ENCODE measurements at places on chromosomes 11 and 22. TPM values are rescaled to one million over a fixed set of nuclear protein-coding genes. Genes with fewer than 3 reads are reported as not detected.
A peak's percentile ranks its signal among the peaks of the same experiment; 100 is the strongest.

GRCh38 chr11:58919980-58920379 lies 19.3 kb upstream of the GLYATL1 start:
- no peak for DNase-seq

GRCh38 chr22:46774253-46774979 lies 12.0 kb downstream of the TBC1D22A start:
- no peak for DNase-seq

GRCh38 chr22:38017272-38017920 lies 33.0 kb upstream of the SOX10 start:
- no peak for DNase-seq

GRCh38 chr22:31001124-31001770 lies 32.2 kb downstream of the TUG1 start:
- DNase-seq, result no peak

- no peak for DNase-seq
These were observed 2.2 kb upstream of the CD151 start for GRCh38 chr11:830295-831117.

DNA sequence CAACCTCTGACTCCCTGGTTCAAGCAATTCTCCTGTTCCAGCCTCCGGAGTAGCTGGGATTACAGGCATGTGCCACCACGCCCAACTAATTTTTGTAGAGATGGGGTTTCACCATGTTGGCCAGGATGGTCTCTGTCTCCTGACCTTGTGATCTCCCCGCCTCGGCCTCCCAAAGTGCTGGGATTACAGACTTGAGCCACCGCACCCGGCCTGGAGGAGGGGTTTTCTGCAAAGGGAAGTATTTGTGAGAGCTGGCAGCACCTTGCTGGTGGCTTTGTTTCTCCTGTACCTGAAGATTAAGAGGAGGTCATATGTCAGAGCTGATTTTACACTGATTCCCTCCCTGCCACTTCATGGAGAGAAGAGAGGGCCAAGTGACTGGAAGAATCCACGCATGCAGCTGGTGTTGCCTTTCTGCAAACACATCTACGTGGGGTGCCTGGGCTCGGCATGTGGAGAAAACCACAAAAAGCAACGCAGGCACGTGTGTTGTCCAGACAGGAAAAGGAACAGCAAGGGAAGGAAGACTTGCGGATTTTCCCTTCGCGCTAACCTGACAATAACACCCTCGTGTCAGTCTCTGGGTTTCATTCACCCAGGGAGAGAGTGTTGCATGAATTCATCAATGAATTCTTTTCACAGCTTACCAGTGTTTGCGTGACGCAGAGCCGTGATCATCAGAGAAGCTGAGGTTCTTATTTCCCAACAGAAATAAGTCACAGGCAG lies 61.9 kb downstream of the TSPAN18 start:
- no peak for DNase-seq

DNA sequence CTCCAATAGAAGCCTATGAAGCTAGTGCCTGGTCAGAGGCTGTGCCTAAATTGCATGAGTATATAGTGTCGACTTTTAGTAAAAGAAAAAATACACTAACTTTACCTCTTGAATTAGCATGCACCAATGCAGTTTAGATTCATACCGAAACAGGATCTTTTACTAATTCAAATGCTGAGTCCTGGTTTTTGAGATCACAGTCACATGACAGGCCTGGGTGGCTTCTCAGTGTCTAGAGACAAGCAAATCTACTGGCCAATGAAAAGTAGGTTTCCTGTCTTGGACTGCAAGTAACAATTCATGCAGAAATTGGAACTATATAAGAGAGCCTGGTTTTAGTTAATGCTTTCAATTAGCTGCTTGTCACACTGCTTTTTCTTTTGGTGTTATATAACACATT lies 7.2 kb downstream of the ARHGEF12 start:
- no peak for DNase-seq

DNA sequence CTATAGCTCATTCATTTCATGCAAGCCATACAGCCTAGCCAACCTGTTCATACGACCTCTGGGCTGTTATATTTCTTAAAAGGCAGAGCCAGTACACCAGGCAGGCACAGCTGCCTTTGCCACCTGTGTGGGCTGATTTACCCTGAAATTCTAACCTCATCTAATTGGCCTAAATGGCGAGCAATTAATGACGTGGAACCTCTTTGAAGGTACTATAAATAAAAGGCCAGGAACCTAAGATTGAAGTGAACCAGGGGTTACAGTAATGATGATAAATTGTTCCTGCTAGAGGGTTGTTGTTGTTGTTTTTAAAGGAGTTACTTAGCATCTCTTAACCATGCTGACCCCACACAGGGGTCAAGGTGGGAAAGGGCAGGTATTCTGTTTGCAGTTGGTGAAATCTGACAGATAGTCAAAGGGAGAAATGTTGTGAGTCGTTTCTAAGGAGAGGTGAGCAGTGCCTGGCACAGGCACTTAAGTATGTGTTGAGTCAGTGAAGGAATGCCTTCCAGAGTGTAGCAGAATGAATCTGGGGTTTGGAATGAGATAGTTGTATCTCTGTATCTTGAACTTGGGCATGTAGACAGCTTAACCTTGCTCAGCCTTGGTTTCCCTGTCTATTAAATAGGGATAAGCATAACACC lies 213.5 kb upstream of the NAV2 start:
- peak; percentile 43 for DNase-seq

DNA sequence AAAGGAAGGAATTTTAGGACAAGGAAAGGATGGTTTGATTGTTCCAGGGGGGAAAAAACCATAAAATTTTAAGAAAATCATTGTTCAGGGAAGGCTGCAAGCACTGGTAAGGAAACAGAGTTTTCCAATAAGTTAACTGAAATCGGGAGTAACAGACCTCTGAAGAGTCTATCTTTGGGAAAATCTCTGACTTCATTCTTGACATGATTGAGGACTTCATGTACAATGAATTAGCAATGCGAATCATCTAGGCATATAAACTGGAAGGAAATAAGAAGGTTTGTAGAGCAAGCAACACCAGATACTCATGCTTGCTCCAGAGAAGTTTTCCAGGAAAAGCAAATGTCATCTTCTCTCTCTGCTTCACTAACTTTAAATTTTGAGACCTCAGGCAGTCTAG lies 18.5 kb downstream of the APLP2 start:
- DNase-seq, result no peak

- peak; percentile 43 for DNase-seq
These were observed 34.5 kb upstream of the ANO3 start for GRCh38 chr11:26297189-26297975.

DNA sequence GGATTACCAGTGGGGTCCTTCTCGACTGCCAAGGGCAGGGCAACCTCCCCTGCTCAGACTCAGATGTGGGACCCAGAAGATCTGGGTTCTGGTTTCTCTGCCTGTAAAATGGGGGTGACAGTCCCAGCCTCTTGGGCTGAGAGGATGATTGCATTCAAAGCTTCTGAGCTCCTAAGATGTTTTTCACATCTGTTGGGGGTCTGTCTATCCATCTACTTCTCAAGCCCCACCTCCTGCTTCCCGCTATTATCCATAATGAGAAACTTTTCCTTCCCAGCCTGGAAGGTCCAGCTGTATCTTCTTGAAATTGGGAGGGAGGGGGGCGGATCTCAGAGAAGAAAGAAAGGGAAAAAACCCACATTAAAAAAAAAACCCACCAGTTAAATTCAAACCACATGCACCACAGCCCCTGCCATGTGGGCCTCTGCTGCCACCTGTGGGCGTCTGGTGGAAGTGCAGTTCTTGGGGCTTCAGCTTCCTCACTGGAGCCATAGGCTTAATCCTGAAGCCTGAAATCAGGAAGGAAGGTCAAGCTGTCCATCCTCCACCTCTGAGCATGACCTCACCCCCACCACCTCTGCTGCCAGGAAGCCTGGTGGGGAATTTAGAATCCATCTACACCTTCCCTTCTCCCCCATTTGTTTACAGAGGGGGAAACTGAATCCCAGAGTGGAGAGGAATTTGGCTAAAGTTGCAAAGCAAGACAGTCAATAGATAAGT lies 27.3 kb downstream of the ARHGEF17 start:
- no peak for DNase-seq

DNA sequence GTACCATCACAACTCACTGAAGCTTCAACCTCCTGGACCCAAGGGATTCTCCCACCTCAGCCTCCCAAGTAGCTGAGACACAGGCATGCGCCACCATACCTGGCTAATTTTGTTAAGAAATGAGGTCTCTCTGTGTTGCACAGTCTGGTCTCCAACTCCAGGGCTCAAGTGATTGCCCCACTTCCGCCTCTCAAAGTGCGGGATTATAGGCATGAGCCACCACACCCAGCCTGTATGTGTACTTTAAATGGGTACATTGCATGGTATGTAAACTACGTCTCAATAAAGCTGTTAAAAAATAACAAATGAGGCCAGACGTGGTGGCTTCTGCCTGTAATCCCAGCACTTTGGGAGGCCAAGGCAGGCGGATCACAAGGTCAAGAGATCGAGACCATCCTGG lies 36.2 kb upstream of the DDX6 start:
- no peak for DNase-seq

DNA sequence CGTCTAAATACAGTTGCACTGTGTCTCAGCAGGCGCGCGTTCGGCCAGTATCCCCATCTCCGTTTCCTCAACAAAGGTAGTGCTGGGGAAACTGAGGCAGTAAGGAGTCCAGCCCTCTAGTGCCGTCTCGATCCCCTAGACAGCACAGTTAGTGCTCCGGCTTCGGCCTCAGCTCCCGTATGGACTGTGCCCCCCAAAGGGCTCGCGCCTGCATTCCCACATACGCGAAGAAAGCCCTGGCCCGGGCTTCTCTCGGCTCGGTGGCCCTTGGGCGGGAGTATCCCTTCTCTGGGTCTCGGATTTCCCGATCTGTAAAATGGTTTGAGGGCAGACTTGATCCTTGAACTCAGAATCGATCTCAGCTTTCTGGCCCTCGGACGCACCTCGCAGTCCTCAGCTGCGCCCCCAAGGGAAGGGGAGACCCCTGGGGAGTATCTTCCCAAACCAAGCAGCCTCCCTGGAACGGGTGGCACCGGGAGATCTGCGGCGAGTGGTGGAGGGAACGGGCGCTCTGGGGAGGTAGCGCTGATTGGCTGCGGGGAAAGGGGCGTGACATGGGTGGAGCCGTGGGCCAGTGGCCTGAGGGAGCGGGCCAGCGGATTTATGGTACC lies 759 bp upstream of the PEX16 start:
- DNase-seq, result no peak

- no peak for DNase-seq
These were observed 1.3 kb downstream of the TMEM86A start for GRCh38 chr11:18699848-18700261.

DNA sequence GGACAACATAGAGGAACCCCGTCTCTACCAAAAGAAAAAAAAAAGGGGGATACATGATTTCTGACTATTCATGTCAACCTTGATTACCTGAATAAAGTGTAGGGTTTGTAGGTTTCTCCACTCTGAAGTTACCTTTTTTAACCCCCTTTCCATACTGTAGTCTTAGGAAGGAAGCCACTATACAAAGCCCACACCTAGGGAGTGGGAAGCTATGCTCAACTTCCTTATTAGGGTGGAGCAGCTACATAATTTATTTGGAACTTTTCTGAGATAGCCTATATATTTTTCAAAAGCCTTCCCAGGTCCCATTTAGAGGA lies 582 bp upstream of the ATP6V1E1 start:
- DNase-seq, result no peak

DNA sequence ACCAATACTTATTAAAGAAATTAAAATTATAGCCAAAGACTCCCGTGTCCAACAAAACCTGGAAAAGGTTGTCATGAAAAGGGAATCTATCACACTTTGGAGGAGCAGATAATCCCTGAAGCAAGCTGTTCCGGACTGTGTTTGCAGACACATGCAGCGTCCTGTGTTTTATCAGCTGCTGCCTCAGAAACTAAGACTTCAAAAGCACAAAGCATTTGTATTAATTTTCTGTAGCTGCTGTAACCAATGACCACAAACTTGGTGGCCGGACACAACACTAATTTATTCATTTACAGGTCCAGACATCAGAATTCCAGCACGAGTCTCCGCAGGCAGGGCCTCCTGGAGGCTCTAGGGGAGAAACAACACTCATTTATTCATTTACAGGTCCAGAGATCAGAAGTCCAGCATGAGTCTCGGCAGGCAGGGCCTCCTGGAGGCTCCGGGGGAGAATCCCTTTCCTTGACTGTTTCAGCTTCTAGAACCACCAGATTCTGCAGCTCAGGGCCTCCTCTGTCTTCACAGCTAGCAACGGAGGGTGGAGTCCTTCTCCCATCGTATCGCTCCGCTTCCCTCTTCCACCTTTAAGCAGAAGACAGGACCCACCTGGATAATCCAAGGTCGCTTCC lies 465.3 kb downstream of the BRD1 start:
- no peak for DNase-seq

Gene H19
- 11.8 TPM for total RNA-seq

Gene CAVIN3
- total RNA-seq, result 321 TPM

Gene NEFH
- total RNA-seq, result 2.3 TPM

Gene GVQW3
- 0.87 TPM for total RNA-seq

Gene MUC6
- not detected for total RNA-seq

Measured in epithelial cell of proximal tubule (primary cell).